Breast epithelium (tissue), 4 donors: ENCODE measurements at places on chromosomes 1 and 21.

- H3K27ac ChIP-seq, result peak overlapping the region; percentile 80
- no peak overlapping the region for H3K4me3 ChIP-seq
These were observed 108.2 kb downstream of the TGFBR3 start for GRCh38 chr1:91777630-91778300.

GRCh38 chr1:121417325-121417923 is 232.6 kb downstream of the SRGAP2C start:
- H3K36me3 ChIP-seq, result no peaks in the 10 kb centered on the region
- H3K27ac ChIP-seq, result no peak overlapping the region
- no peak overlapping the region for H3K4me3 ChIP-seq
- DNase-seq, result no peak

DNA sequence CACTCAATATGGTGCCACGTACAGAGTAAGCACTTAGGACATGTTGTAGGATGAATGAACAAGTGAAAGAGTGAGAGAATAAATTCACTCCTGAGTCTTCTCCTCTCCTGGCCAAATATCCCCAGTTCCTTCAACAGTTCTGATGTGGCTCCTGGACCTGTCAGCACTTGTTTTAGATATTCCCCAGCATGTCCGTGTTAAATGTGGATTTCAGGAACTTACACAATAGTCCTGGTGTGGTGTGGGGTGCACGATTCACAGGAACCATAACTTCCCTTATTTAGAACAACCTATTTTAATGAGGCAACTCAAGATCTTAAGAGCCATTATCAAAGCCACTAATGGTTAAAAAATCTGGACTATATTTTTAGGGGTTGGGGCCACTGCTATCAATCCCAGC is 39.0 kb upstream of the MYSM1 start:
- H3K4me1 ChIP-seq, result no peaks in the 10 kb centered on the region
- H3K4me3 ChIP-seq, result no peak overlapping the region
- H3K36me3 ChIP-seq, result no peaks in the 10 kb centered on the region
- no peak for DNase-seq

DNA sequence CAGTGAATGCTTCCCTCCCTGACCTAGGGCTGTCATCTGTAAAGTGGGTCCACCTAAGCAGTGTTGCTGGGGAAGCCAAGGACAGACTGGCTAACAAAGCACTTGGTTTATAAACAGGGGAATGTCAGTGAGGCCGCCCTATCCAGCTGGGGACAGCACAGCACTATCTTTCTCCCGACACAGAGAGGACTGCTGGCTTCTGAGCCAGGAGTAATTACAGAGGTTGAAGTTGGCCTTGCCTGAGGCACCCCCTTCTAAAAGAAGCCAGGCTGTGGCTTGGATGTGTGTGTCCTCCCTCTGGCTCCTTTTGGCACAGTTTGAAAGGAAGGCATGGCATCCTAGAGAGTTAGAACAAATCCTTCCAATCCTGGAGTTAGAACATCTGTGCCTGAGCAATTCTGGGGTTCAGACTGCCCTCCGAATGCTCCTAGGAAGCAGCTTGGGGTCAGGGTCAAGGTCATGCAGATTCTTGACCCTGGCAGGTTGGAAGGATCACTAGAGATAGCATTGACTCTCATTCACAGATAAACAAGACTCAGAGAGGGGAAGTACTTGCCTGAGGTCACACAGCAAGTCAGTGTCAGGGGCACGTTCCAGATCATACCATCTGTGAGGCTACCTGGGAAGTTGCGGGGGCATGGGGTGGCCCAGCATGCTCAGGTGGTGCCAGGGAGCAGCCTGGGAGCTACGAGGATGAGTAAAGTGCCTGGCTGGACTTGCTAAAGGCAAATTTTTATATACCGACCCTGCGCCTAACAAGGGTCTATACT is 1.3 kb upstream of the LDLRAP1 start:
- H3K36me3 ChIP-seq, result no peaks in the 10 kb centered on the region
- H3K27me3 ChIP-seq, result no peaks in the 10 kb centered on the region
- DNase-seq, result no peak

DNA sequence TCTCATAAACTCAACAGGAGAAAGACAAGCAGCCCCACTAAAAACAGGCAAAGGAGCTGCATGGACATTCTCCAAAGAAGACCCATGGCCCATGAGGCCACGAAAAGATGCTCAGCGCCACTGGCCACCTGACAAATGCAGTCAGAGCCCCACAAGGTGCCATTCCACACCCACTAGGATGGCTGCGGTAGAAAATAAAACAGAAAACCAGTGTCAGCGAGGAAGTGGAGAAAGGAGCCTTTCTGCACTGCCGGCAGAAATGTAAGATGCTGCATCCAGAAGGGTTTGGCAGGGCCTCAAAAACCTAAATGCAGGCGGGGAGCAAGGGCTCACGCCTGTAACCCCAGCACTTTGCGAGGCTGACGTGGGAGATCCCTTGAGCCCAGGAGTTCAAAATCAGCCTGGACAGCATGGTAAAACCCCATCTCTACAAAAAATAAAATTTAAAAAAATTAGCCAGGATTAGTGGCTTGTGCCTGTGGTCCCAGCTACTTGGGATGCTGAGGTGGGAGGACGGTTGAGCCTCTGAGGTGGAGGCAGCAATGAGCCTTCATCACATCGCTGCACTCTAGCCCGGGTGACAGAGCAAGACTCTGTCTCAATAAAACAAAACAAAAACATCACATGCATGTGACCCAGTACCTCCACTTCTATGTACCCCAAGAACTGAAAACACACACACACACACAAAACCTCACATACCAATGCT is 4.2 kb downstream of the WNT9A start:
- peaks cover 11% of the 10 kb centered on the region for H3K4me1 ChIP-seq
- no peak overlapping the region for H3K4me3 ChIP-seq
- H3K36me3 ChIP-seq, result no peaks in the 10 kb centered on the region

- no peak overlapping the region for H3K4me3 ChIP-seq
- no peaks in the 10 kb centered on the region for H3K36me3 ChIP-seq
- H3K27ac ChIP-seq, result no peak overlapping the region
- no peaks in the 10 kb centered on the region for H3K27me3 ChIP-seq
These were observed 154.6 kb downstream of the TENT5C start for GRCh38 chr1:117760485-117760884.

DNA sequence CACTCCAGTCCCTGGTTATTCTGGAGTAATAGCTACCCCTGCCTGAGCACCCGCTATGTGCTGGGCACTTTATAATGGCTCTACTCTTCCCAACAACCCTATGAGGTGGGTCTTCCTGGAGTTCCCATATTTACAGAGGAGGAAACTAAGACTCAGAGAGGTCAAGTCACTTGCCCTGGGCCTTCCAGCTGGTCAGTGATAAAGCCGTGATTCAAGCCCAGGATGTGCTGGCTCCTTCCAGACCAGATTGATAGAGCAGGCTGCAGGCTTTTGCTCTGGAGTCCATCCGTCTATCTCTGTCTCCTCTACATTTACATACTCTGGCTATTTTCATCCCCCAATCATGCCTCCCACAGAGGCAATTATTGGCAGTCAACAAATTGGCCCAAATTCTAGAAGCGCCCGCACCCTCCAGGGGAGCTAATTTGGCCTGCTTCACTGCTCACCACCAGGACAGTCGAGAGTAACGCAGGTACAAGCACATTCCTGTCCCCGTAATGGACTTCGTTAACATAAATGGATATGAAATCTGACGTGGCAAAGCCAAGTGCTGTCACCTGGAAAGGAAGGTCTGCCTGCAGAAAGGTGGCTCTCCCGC is 39.8 kb upstream of the SELENON start:
- no peaks in the 10 kb centered on the region for H3K27me3 ChIP-seq
- no peak overlapping the region for H3K4me3 ChIP-seq
- no peak overlapping the region for H3K27ac ChIP-seq
- no peaks in the 10 kb centered on the region for H3K4me1 ChIP-seq
- no peak for DNase-seq
- H3K36me3 ChIP-seq, result no peaks in the 10 kb centered on the region

GRCh38 chr1:89151047-89151446 is 24.8 kb downstream of the GBP7 start:
- DNase-seq, result no peak
- H3K27me3 ChIP-seq, result no peaks in the 10 kb centered on the region
- no peak overlapping the region for H3K27ac ChIP-seq
- no peak overlapping the region for H3K4me3 ChIP-seq

- no peaks in the 10 kb centered on the region for H3K27me3 ChIP-seq
- no peak overlapping the region for H3K27ac ChIP-seq
- DNase-seq, result no peak
- H3K4me1 ChIP-seq, result no peaks in the 10 kb centered on the region
- H3K4me3 ChIP-seq, result no peak overlapping the region
These were observed 377.4 kb downstream of the RRAGC start for GRCh38 chr1:38481871-38482826.

DNA sequence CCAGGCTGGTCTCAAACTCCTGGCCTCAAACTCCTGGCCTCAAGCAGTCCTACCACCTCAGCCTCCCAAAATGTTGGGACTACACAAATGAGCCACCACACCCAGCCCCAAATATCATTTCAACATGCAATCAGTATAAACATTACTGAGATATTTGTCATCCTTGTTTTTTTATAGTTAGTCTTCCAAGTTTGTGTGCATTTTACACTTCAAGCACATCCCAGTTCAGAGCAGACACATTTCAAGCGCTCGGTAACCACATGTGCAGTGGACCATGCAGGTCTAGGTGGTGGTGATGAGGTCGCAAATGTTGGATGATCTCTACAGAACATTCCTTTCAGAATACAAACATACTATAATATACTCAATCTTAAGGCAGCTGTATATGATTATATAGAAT is 23.8 kb upstream of the APP start:
- no peak for DNase-seq
- no peak overlapping the region for H3K4me3 ChIP-seq
- H3K4me1 ChIP-seq, result no peaks in the 10 kb centered on the region
- H3K36me3 ChIP-seq, result no peaks in the 10 kb centered on the region
- no peaks in the 10 kb centered on the region for H3K27me3 ChIP-seq
